ENCODE measurements at places on chromosomes 1 and 21.

GRCh38 chr1:168483539-168483938 lies 60.3 kb downstream of the XCL2 start:
- no peak for DNase-seq

- DNase-seq = no peak
Measured at GRCh38 chr1:178614286-178614685, 101.4 kb downstream of the TEX35 start.

DNA sequence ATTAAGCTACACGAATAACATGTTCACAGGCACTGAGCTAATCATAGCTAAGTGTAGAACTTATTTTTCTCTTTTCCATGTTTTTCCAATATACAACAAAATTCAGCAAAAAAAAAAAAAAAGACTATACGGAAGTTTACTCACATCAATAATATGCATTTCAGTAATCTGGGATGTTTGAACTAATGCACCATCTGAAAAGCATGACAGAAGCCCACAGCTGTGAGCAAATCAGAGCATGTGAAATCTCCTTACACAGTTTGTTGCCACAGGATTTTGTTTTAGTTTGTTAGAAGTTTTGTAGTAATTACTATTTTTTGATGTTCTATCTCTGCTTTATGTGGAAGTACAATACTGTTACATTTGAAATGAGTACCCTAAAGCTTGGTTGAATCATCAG lies 1051.7 kb downstream of the TTLL7 start:
- DNase-seq = no peak

DNA sequence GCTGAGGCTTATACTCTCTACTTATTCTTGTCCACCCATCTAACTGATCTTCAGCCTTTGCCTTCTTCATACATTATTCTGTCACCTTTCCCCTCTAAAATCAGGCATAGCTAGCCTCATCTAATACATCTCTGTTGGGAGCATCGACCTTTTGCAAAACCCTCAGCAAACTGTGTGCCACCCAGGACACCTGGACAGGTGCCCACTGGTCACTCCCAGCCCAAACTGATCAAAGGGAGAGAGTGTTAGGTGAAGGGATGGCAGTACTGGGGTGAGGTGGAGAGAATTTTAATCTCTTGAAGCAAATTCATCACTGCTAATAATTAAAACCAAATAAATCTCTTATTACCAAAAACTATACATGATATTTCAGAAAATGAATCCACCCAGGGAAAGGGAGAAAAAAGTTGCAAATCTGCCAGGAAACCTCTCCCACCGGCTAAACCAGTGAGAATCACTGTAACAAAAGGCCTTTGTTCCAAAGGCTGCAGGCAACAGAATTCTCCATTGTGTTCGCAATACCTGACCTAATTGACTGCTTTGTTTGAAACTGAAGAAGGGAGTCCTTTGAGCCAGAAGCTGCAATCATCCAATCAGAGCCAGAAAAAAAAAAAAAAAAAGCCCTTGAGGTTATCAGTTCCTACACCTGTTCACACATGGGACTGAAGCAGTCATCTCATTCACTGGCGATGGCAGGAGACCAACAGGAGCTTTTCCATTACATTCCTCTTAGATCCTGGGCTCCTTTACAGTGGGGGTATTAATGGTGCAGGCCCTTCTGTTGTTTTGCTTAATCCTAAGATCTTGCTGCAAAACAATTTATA lies 172.6 kb downstream of the APP start:
- no peak for DNase-seq

GRCh38 chr1:219081943-219082925 lies 91.4 kb upstream of the LYPLAL1 start:
- no peak for DNase-seq

- DNase-seq = no peak
Measured at GRCh38 chr1:86175756-86176155, 19.2 kb upstream of the COL24A1 start.

- no peak for DNase-seq
Measured at GRCh38 chr1:118999348-119000071, 11.4 kb upstream of the TBX15 start.

DNA sequence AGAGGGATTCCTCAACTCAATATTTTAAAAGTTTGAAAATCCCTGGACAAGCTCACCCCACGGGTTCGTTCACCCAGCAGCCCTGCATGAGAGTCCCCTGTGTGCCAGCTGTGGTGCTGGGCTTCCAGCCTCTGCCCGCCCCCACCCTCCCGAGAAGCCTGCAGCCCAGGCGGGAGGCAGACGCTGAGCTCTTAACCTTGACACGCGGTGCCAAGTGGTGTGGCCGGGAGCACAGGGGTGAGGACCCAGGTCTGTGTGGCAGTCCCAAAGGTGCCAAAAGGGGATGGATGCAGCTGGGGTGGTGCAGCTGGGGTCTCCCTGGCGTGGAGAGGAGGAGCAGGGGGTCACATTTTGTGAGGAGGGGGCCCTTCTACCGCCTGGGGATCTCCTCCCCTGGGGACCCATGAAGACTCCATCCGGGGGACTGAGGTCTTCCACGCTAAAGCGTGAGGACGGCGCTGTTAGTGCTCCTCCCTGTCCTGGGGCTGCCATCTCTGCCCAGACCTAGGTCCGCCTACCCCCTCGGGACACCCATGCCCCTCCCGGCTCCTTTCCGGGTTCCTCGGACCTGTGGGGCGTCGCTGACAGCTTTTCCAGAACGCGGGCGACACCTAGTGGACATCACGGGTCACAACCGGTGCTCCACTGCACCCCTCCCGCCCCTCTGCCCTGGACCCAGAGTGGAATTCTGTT lies 12.9 kb downstream of the PLA2G2F start:
- DNase-seq = peak; percentile 56

DNA sequence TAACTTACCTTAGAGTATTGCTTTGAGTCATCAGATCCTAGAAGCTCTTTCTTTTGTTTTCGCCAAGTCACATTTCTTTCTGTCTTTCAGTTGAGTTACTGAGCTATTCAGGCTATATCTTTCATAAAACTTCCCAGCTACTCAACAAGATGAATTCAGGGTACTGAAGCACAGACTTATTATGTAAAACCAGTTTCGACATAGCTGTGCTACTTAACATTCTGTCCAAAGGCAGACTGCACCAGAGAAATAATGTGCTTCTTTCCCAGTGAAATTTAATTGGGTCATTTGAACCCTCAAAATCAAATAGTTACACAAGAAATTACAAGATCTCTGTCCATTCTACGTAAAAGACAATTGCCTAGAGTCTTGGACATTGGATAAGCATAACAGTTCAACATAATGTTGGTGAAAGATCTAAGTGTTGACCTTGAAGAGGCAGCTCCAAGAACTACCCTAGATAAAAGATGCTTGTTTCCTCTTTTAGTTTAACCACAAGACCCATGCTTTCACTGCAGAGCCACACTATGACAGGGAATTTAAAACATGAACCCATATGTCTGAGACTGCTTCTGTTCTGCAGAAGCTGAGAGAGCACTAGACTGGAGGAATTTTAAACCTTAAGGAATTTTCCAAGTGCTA lies 163.2 kb downstream of the LRRC40 start:
- no peak for DNase-seq

- no peak for DNase-seq
Measured at GRCh38 chr1:29271724-29272123, 35.4 kb downstream of the PTPRU start.

GRCh38 chr1:103576065-103576464 lies 4.7 kb downstream of the AMY2B start:
- no peak for DNase-seq

DNA sequence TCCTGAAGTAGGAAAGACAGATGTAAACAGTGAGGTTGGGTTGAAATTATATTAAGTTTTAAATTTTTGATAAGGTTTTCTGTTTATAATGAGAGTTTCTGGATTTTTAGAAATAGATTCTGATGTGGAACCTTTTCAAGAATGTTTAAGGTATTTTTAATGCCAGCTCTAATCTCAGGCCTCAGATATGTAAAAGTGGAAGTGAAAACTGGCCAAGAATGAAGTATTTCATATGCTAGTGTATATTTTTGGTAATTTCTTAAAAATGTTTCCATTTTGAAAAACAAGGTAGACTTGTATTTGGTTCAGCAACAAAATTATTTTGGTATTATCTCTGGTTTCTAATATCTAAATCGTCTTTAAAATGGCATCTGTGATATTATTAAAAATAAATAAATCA lies 14.4 kb downstream of the IFNAR1 start:
- DNase-seq = no peak

DNA sequence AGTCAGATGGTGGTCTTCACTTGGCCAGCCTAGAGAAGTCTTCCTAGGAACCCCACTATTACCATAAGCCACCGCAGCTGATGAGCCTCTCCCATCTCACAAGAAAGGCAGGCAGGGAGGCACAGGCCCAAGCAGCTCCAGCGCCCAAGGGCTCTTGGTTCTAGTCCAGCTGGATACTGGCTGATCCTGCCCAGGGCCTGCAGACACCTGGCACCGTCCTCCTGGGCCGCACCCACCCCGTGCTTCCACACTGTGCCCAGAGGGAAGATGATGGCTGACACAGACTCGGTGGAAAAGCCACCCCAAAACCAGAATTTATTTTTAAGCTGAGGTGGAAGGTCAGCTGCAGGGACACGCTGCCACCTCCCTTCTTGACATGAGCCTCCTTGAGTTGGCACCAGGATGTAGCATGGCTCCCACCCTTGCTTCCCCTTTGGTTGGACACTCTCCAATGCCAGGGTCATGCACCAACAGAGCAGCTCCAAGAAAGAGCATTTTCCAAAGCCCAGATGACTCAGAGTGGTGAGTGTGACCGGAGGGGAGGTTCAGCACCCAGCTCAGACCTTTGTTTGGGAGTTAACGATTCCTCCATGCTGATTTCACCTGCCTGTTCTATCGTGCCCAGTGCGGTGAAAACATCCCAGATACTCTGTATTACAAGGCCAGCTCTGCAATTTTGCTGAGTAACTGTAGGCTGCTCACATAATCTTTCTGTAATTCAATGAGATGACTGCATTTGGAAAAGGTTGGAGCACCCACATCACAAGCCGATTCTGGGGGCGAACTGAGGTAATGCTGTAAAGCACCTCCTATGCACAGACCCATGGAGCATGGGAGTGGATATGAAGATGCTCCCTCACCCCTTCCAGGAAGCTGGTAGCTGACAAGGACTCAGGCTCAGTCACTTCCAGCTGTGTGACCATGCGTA lies 63.1 kb upstream of the SLC2A1 start:
- DNase-seq = no peak

- peak; percentile 84 for DNase-seq
Measured at GRCh38 chr1:246492611-246493245, 14.4 kb downstream of the SMYD3 start.

DNA sequence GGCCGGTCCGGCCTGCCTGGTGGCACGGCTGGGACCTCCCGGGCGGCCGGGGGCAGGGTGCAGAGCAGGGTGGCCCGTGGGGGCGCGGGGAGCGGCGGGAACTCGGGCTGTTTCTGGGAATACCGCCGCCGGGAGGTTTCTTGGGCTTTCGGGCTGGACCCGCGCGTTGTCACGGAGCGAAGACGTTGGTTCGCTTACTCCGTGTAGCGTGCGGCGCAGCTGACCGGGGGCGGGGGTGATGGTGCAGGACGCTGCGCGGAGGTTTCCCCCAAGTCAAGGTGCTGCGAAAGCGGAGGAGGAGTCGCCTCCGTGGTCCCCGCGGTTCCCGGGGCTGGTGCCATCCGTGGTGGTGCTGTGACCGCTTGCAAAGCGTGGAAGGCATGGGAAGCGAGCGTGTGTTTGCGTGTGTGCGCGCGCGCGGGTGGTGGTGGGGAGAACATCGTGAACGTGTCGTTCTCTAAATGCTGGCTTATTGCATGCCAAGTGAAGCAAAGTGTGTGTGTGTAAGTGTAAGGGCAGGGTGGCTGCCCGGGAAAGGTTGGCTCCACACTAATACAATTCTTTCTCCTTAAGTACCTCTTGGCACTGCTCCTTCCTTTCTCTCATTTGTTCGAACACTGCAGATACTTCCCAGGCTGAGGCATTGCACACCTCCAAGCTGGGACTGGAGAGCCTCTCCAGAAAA lies 1.1 kb downstream of the RYR2 start:
- DNase-seq = no peak

GRCh38 chr1:109610609-109611307 lies 8.7 kb downstream of the GNAT2 start:
- DNase-seq = no peak

- no peak for DNase-seq
Measured at GRCh38 chr21:38667291-38667870, 138.3 kb upstream of the ETS2 start.

GRCh38 chr1:154334079-154335024 lies 9.0 kb downstream of the ATP8B2 start:
- DNase-seq = no peak

DNA sequence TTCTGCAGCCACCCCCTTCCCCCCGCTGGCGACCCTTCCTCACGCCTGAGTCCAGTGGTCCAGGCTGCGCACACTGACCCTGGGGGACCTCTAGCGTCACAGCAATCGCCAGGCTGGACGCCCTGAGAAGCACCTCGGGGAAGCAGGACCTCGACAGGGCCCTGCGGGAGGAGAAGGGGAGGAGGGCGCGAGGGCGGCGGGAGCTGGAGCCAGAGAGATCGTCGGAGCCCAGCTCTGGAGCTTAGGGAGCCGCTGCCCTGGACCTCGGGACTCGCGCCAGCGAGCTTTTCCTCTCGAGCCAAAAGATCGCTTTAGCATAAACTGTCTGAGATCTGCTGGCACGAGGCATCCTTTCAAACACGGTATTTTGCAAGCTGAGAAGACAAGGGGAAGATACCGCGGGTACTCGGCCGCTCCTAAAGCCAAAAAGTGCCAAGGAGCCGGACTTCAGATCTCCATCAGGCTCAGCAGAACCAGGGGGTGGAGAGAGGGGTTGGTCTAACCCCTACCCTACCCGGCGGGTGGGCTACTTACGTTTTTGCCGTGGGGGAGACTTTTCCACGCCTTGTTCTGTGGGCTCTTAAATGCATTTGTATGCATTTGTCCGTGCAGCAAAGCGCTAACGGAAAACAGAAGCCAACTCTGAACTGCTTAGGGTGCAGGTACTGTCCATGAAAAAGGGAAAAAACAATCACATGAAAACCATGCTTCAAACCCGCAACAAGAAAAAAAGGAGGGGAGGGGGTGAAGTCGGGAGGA lies 586 bp downstream of the COL24A1 start:
- DNase-seq = no peak

DNA sequence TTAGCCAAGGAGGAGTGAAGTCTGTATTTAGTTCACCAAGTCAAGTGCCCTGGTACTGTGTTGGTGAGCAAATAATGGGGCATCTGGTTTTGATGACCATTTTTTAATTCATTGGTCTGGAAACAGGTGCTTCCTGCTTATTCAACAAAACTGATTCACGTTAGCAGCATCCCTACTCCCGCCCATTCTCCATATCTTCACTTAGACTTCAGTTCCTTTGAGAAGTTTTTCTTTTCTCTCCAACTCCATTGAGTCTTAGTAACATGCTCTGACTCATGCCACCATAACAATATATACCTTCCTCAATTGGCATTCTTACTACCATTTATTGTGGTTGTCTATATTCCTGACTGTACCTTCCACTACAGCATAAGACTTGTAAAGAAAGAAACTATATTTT lies 468.9 kb downstream of the DPYD start:
- no peak for DNase-seq

GRCh38 chr1:212487774-212488435 lies 55.2 kb downstream of the NENF start:
- DNase-seq = no peak

All from SW 1271 (cell line).